ENCODE measurements at places on chromosomes 4 and X.

GRCh38 chr4:86593688-86594558 is at the start of gene PTPN13:
Gene PTPN13, plus strand, starts transcription at chr4:86594315. Its CDS starts 40,942 bp downstream, at chr4:86635257.
- peak; percentile 88 for DNase-seq

- no peak for DNase-seq
Measured at GRCh38 chr4:120080533-120080932, 13.9 kb upstream of the MAD2L1 start.

DNA sequence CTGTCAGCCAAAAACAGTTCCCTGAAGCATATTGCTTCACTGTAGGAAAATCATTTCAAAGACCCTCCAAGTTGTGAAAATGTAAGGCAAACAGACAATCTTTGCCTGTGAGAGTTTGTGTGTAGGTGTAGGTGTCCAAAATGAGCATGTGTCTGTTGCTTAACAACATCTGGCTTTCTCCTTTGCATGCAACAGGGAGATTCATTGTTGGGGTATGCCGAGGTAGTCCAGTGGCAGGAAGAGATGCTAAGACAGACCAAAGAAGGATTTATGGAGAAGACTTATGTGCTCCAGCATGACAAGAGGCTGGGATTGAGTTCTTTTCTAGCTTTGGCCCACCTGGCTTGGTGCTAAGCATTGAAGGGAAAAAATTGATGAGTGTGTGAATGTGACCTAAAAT is 29.8 kb upstream of the SMAD1 start:
- no peak for DNase-seq

DNA sequence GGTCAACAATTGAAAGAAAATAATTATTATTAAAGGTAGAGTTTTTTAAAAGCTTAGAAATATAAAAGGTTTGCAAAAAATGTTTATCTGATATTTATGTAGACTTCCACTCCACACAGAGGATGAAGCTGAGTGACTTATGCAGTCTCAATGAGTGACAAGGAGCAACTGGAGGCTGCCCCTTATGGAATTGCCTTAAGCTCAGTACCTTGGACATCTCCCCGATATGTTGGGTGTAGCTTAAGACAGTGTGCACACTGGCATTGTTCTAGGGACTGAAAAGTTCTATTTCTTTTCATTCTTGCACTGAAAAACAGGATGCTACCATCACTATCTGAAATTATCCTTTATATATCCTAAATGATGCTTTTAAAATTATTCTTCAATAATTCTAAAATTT is 292.1 kb downstream of the PRDM5 start:
- DNase-seq, result no peak

DNA sequence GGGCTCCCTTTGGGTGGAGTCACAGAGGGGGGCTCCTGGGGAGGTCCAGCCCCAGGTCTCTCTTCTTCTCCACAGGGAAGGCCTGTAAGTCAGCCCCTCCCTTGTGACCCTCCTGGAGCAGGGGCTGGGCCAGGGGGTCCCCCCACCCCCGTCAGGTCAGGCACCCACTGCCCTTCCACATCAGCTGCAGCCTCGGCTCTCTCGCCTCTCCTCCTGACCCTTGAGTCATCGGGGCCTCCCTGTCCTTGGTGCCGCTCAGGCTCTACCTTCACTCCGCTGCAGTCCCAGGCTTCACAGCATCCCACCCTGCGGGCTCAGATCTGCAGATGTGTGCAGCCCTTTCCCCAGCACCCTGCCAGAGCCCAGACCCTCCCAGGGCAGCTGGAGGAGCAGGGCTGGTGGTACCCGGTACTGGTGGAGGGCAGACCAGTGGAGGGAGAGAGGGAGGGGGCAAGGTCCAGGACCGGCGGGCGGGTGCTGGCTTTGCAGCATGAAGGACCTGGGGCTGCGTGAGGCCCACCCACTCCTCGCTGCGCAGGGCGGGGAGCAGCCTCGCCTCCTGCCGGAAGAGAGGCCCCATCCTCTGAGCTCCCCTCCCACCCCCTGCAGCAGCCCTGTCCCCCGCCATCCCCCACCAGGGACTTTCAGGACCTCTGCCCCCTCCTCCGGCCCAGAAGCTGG is 117.1 kb downstream of the FAM53A start:
- no peak for DNase-seq

GRCh38 chrX:37986893-37987292 is 19.5 kb upstream of the SYTL5 start:
- no peak for DNase-seq

- DNase-seq, result no peak
Measured at GRCh38 chr4:76209881-76210280, 3.7 kb downstream of the SCARB2 start.

- DNase-seq, result peak; percentile 21
Measured at GRCh38 chrX:103175944-103176753, 38.8 kb upstream of the BEX4 start.

GRCh38 chr4:80507507-80507906 is 172.0 kb downstream of the CFAP299 start:
- peak; percentile 24 for DNase-seq

GRCh38 chrX:10653302-10653701 is 32.9 kb upstream of the MID1 start:
- no peak for DNase-seq

GRCh38 chr4:141229408-141230101 is 8.9 kb downstream of the ZNF330 start:
- DNase-seq, result no peak

GRCh38 chr4:173482330-173482931 is 47.6 kb downstream of the HAND2 start:
- DNase-seq, result no peak

DNA sequence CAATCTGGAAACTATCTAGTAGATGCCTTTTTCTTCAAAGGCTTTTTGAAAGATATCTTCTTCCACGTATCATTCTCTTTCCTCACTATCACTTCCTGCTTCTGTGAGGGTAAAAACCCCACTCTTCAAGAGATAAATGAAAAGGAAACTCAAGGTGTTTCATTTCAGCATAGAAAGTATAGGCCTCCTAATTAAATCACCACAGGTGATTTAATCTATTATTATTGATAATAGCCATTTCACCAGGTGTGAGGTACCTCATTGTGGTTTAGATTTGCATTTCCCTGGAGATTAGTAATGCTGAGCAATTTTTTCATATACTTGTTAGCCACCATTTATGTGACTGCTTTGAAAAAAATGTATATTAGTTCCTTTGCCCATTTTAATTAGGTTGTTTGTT is 92.0 kb upstream of the EMCN start:
- DNase-seq, result no peak

DNA sequence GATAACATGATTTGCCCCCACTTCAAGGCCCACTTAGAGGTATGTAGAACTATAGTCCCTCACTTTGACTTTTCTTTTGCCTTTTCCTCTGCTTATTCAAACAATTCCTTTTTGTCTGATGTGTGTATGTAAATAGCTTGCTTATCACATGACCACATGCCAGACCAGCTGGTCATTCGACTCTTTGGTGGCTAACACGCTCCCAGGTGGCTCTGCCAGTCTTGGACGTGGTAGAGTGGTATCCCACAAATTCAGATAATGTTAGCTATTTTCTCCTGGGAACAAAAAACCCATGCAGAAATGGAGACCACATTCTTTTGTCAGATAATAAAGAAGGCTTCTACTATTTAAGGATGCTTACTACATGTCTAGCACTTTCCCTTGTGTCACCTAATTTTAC is 47.9 kb downstream of the ARHGAP24 start:
- DNase-seq, result no peak

DNA sequence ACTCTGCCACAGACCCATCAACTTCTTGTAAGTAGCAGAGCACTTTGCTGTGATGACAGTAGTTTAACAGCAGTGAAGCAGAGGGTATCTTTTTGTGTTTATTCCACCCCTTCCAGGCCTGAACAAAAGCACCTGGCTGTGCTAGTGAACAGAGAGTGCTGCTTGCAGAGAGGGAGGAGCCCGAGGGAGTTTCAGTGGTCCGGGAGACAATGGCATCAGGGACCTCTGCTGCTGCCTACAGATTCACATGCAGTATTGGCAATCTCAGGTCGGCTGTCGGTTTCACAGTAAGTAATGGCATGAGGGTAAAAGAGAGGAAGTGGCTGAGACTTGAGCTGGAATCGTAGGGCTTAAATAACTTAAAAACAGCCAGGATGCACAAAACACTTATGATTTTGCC is 755.8 kb downstream of the RPA4 start:
- no peak for DNase-seq

DNA sequence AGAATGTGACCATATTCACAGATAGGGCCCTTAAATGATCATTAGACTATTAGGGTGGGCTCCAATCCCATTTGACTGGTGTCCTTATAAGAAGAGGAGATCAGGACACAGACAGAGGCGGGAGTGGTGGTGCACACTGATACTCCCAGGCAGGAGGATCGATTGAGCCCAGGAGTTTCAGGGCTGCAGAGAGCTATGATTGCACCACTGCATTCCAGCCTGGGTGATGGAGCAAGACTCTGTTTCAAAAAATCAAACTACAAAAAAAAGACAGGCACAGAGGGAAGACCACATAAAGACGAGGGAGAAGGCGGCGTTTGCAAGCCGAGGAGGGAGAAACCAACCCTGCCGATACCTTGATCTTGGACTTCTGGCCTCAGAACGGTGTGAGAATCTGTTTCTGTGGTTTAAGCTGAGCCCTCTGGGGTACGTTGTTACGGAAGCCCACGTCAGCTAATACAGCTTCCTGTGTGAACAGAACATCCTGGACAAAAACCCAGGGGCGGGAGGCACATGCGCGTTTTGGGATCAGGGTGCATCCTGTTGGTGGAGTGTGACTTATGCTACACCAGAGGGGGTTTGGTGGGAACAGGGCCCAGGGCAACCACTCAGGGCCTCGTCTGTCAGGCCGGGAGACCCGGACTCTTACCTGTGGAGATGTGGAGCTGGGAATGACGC is 211.8 kb upstream of the PSAPL1 start:
- DNase-seq, result no peak

DNA sequence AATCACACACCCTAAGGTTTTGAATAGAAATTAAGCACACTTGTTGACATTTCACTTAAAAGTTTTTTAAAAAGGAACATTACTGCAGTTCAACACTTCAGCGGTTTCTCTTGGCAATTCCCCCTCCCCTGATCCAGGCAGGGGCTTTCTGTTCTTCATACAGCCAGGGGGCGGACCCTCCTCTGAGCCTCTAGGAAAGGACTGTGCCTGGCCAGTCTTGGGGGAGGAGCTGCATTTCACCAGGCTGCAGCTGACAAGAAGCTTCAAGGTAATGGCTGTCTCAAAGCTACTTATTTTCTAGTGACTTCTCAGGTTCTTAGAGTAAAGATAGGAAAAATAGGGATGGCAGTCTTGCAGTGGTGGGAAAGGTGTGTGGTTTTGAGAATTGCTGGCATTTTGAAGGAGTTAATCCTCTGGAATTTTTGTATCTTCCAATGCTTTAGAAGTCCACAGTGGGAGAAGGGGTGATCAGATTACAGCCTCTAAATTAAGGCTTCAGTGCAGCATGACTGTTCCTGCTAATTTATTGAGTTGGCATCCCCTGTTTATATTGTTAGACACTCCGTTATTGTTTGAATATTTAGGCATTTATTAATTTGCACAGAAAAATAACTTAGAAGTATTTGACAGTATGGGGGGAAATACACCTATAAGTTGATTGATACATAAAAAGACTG is 33.5 kb downstream of the PWWP3B start:
- no peak for DNase-seq

GRCh38 chrX:7706032-7706431 is 136.9 kb upstream of the VCX start:
- DNase-seq, result no peak

GRCh38 chr4:39614487-39615162 is 24.0 kb downstream of the SMIM14 start:
- DNase-seq, result no peak

DNA sequence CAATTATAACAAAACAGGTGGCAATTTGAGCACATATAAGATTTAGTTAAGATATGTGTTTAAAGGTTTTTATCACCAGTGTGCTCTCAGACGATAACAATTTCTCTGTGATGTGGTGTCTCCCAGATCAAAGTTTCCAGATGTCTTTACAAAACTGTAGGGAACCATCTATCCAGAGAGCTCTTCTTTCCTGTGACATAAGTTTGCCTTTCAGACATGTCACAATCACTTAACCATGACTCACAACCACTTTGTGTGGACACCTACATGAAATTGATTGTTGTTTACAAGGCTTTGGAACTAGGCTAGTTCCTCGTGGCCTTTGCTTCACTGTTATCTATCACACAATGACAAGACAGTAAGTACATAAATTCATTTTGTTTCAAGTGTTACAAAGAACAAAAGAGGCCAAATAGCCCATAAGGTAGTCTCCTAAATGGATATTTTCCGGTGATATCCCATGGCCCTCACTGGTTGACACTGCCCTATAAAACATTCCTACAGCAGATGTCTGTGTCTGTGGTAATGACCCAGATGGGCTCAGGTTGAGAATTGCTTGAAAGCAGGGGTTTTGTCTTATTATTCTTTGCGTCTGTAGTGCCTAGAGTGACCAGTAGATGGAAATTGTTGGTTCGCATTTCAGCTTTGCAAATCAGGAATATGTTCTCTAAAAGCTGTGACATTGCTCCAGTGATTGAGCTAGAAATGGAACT is 297.8 kb upstream of the FAM241A start:
- DNase-seq, result no peak

- DNase-seq, result no peak
Measured at GRCh38 chrX:69073721-69074120, 91.5 kb downstream of the PJA1 start.

- DNase-seq, result no peak
Measured at GRCh38 chr4:157226601-157227000, 6.1 kb downstream of the GRIA2 start.

GRCh38 chr4:6886886-6887285 is 22.7 kb upstream of the TBC1D14 start:
- DNase-seq, result no peak

DNA sequence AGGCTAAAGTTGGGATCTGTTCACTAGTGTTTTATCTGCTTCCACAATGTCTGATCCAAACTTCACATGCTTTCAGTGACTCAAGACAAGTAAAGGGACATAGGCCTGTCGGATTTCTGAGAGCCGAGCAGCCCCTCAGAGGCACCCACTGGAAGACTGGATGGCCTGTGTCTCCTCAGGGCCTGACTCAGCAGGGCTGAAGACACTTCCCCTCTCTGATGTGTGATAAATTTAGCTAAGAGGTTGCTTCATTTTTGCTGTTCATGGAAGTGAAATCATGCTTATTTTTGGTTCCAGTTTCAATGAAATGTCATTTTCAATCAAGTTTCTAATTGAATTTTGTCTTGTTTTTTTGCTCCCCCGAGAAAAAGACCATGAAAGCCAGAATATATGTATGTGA is 93.7 kb downstream of the MXRA5 start:
- DNase-seq, result no peak
